ENCODE measurements at places on chromosomes 2 and 18.

DNA sequence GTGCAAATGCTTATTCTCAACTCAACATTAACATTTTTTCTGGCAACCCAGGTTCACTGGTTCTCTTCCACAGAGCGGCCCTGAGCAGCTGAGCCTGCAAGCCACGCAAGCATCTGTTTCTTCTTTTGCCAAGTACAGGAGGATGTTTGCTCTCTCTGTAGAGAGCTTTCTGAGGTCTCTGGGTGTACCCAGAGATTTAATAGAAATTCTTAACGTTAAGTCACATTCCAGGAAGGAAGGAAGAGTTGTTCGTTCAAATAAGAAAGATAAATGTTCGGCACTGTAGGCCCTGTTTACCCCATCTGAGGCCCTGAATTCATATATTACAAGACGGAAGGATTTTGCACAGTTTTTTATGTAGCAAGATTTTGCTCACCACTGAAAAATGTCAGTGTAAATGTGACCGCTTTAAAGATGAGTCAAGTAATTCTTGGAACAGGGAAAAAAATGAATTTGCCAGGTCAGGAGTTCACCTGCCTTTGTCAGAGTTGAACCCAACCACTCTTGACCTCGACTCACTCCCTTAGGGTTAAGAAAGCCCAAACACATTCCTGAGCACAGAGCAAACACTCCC is 30.1 kb downstream of the KCTD18 start:
- no peak for DNase-seq

DNA sequence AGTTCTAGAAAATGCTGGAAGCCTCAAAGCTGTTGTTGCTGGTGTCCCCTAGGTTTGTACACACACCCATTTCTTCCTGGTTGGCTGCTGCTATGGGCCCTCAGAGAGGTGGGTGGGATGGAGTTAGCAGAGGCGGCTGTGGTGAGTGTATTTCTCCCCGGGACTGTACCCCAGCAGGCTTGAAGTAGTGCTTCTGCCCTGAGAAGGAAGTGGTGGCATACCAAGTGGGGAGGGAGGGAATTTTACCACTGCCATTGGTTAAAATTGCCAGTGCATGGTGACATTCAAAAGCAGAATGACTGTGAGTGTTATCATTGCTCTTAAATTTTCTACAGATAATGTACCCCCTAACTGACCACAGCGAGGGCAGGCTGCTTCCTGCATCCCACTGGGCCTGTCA is 125.6 kb upstream of the CAPN13 start:
- no peak for DNase-seq

DNA sequence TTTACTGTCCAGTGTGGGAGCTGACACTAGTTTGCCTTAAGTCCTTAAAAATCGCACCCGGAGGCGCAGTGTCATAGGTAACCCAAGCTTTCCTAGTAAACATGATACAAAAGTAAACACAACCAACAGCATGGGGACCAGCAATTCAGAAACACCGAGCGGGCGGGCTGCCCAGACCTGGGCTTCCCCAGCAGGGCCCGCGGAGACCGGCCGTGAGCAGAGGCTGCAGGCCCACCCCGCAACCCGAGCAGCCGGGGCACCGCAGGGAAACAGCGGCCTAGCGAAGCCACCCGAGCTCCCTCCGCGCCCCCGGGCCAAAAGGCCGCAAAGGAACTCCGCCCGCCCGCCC is 296 bp downstream of the TTC21B start:
- DNase-seq = no peak

DNA sequence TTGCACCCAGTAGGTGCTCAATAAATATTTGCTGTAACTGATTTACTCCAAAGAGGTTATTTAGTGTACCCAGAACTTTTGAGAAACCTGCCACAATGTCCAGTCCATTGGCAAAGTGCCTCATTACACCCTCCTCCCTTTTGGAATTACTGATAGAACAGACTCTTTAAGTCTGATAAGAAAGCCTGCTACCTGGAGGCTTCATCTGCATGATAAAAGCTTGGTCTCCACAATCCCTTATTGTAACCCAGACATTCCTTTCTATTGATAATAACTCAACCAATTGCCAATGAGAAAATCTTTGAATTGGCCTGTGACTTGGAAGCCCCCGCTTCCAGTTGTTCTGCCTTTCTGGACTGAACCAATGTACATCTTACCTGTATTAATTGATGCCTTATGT is 281.2 kb upstream of the FBXO11 start:
- DNase-seq = no peak

GRCh38 chr2:1653956-1654695 is 90.2 kb downstream of the PXDN start:
- no peak for DNase-seq

GRCh38 chr2:241873081-241873802 is 3.7 kb downstream of the RTP5 start:
- no peak for DNase-seq

DNA sequence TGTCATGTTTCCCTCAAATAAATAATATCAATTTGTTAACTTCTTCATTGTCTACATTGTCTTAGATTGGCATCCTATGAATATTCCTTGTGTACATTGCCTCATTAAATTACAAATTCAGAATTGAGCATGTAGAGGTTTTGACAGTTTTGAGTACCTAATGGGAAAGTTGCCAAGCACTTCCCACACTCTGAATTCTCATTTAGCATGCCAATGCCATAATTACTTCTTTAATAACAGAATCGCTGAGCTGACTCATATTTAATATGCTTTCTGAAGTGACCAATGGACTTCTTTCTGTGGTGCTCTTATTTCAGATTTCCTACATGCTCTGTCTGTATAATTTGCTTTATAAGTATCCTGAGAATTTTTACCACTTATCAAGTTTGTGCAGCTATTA is 114.4 kb upstream of the NOL4 start:
- no peak for DNase-seq

GRCh38 chr2:25068217-25068616 is 26.3 kb downstream of the EFR3B start:
- DNase-seq = no peak

DNA sequence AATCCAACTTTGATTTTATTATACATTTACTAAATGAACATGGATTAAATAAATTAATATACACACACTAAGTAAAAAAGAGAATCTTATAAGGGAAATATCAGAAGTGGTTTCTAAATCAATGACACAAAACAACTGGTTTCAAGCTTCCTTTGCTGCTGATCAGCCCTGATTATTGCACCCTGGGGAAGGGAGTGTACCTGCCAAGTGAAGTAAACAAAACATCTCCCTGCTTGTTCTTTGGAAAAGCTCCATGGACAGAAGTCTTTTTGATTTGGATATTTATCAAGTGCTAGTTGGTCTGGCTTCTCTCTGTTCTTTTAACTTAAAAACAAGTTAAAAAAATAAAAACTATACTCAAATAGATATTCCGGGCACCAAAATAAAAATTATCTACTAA is 190.1 kb downstream of the PDE11A start:
- DNase-seq = no peak

DNA sequence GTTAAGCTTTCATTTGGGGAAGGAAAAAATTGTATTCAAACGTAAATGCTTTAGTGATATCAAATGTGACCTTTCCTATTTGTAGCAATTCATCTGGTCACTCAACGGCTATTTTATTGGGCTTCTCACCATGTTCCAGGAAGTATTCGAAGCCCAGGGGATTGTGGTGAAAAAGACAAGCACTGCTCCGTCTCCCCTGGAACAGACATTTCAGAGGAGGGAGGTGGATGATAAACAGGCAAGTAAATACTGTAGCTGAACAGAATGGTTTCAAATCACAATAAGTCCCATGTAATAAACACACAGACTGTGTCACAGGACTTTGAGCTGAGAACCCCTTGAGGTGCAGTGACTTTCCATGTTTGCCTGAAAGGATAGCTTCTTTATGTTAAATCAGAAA is 464.7 kb upstream of the HNRNPA3 start:
- DNase-seq = no peak

DNA sequence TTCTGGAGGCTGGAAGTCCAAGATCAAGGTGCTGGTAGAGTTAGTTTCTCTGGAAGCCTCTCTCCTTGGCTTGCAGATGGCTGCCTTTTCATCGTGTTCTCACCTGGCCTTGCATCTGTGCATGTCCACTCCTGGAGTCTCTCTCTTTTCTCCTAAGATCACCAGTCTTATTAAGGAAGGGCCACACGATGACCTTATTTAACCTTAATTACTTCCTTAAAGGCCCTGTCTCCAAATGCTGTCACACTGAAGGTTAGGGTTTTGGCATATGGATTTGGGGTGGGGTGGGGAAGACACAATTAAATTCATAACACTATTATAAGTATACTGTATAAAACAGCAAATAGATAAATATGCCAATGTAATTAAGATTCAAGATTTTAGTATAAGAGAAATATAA is 402.4 kb upstream of the HS6ST1 start:
- no peak for DNase-seq

DNA sequence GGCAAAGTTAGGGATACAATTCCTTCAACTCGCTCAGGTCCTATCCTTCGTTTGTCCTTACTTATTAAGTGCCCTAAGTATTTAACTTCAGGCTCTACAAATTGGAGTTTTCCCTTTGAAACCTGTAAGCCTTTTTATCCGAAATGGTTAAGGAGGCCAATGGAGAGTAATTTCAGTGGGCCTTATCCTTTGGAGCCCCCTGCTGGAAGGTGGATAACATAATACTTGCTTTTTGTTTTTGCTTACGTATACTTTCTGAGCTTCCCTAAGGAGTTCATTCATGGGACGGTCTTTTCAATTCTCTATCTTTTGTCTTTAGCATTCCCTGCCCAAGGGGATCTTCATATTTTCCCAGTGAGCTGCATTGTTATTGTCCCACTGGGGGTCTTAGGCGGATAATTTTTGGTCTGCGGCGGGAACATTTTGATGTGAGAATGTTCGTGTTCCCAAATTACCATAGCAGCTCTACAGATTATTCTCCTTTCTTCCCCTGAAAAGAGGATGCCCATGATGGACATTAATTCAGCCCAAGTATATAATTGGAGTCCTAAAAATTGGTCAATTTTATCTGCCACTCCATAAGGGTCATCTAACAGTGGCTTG is 34.4 kb upstream of the TRAPPC8 start:
- DNase-seq = no peak

- DNase-seq = no peak
Observed at GRCh38 chr2:24107-24506, 22.2 kb downstream of the FAM110C start.

DNA sequence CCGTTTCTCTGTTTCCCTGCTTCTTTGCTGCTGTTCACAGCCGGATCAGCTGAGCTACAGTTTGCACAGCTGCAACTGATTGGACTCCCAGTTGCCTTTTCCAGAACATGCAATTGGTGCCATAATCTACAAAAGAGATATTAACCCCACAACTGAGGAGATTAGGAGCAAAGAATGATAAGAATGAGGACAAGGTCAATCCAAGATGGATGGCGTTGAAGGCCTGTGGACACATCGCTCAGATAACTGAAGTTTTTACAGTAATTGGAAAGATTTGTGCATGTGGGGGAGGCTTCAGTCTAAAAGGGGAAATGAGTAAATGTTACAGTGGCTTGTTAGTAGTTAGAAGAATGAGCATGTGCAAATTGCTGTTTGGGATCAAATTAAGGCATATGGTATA is 263.2 kb downstream of the TGIF1 start:
- DNase-seq = no peak

DNA sequence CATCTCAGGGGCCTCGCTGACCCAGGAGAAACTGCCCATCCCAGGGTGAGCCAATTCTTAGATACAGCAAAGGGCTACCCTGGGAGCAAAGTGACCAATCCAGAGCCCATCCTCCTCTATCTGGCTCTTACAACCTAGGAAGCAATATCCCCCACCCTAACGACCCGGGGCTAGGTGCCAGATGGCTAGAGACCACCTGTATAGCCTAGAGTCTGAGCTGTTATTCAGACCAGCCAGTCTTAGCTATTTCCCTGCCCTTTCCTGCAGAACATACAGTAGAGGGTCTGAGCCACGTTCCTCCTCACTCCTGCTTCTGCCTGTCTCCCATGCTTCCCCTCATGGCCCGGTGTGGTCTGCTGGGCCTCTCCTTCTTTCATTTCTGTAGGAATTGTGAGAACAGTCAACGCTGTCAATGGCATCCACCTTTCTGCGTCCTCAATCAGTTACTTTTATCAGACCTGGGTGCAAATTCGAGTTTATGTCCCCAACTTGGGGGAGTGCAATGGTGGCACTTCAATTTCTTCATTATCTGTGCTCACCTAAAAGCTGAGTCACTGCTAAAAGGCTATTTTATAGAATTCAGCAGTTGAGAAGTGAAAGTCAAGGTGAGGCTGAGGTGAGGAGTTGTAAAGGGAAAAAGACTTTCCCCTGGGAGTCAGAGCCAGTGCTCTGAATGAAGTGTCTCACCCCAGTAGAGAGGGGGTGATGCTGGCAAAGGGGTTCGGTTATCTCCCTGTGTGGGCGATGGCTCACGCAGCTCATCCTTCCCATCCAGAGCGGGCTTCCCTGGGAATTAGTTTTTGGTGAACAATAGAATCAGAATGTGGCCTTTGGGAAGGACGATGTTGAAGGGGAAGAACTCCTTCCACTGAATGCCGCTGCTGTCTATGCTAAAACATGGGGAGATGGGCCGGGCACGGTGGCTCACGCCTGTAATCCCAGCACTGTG is 42.4 kb downstream of the LONRF2 start:
- DNase-seq = no peak

GRCh38 chr2:30968660-30969397 is 161.6 kb upstream of the CAPN13 start:
- no peak for DNase-seq

DNA sequence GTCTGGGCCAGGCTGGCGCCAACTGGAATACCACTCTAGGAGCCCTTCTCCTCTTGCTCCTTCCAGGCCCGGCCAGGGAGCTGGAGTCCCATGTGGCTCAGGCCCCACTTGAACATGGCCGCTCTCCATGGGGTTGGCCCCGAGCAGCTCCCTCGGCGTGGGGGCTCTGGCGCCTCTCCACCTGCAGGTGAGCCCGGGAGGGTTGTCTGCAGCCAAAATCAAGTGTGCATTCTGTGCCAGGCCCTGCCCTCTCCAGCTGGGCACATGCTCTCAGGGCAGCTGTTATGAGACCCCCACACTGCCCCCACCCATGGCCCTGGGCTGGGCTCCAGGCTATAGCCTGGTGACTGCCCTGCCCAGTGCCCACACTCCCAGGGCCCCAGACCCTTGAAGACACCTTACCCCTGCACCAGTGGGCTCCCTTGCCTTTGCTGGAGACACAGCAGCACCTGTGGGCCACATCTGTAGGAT is 45.8 kb upstream of the HS6ST1 start:
- DNase-seq = no peak

GRCh38 chr18:75280427-75281280 is 70.1 kb downstream of the TSHZ1 start:
- no peak for DNase-seq

- no peak for DNase-seq
Observed at GRCh38 chr2:37865640-37866039, 59.4 kb upstream of the RMDN2 start.

DNA sequence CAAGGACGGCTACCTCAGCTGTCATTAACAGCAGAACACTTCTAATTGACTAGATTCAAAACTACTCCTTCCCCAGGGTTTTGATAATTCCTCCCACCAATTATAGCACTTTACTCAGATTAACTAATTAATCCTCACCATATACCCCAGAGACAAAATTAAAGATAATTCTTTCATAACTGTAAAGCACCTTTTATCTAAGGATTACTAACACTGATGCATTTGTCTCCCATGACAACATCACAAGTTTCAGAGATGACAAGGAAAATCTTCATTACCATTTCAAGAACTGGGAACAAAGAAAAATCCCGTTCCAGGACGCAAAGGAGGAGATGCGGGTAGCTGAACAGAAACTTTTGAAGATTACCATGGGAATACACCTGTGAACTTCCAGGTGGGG is 129.4 kb upstream of the ITGA6 start:
- no peak for DNase-seq

- no peak for DNase-seq
Observed at GRCh38 chr2:187360286-187360685, 87.8 kb downstream of the CALCRL start.

GRCh38 chr2:160352500-160352899 is 141.1 kb downstream of the RBMS1 start:
- DNase-seq = no peak
